ENCODE measurements at places on chromosomes 6 and 20. TPM values are rescaled to one million over a fixed set of nuclear protein-coding genes. Genes with fewer than 3 reads are reported as not detected.

The DLK2 gene
- 5.2 TPM for total RNA-seq

The TRIM40 gene
- not detected for total RNA-seq

The B3GAT2 gene
- total RNA-seq: under 0.01 TPM

The ZNF311 gene
- 1.5 TPM for total RNA-seq

The C6orf58 gene
- total RNA-seq: not detected

The PPP1R3G gene
- total RNA-seq: 4.4 TPM

The LRRC73 gene
- 0.51 TPM for total RNA-seq

The OLIG3 gene
- not detected for total RNA-seq

The ADGRB3 gene
- total RNA-seq: 6.1 TPM

The ZNF391 gene
- 6.2 TPM for total RNA-seq

The ZNF322 gene
- total RNA-seq: 21.6 TPM

The BPIFA1 gene
- 109 TPM for total RNA-seq

The EEF1A2 gene
- 858 TPM for total RNA-seq

The SLC24A3 gene
- 33.5 TPM for total RNA-seq

The OTOR gene
- total RNA-seq: 0.21 TPM

The PRKN gene
- 7.0 TPM for total RNA-seq

The PHIP gene
- 55.2 TPM for total RNA-seq

The CRISP3 gene
- 100 TPM for total RNA-seq

The SNAI1 gene
- total RNA-seq: 0.31 TPM

The NR2E1 gene
- total RNA-seq: not detected

The PROKR2 gene
- total RNA-seq: not detected

The CRISP2 gene
- total RNA-seq: not detected

The SEMG1 gene
- not detected for total RNA-seq

The RIMS4 gene
- total RNA-seq: 3.7 TPM

The RUNX2 gene
- 1.7 TPM for total RNA-seq

The DEFB132 gene
- not detected for total RNA-seq

The CLPSL2 gene
- not detected for total RNA-seq

The ADGRF5 gene
- 39.9 TPM for total RNA-seq

The TGIF2 gene
- 21.7 TPM for total RNA-seq

The LKAAEAR1 gene
- not detected for total RNA-seq

The HLA-DQB1 gene
- not detected for total RNA-seq

The EYA4 gene
- 31.4 TPM for total RNA-seq

The AIF1 gene
- 10.9 TPM for total RNA-seq

The SCRT2 gene
- not detected for total RNA-seq

The SLC17A9 gene
- total RNA-seq: 2.3 TPM

The TNNC2 gene
- total RNA-seq: 2,441 TPM
